Colonic mucosa (tissue), 4 donors: ENCODE measurements at places on chromosomes 2 and 18.

- peak; percentile 54 for DNase-seq
Measured at GRCh38 chr2:197198890-197199289, 111.7 kb downstream of the ANKRD44 start.

GRCh38 chr2:148451046-148451445 lies 193.5 kb upstream of the EPC2 start:
- DNase-seq: no peak

- DNase-seq: no peak
Measured at GRCh38 chr2:109456776-109457175, 157.0 kb downstream of the SEPTIN10 start.

- no peak for DNase-seq
Measured at GRCh38 chr2:161709428-161709827, 85.2 kb downstream of the SLC4A10 start.

DNA sequence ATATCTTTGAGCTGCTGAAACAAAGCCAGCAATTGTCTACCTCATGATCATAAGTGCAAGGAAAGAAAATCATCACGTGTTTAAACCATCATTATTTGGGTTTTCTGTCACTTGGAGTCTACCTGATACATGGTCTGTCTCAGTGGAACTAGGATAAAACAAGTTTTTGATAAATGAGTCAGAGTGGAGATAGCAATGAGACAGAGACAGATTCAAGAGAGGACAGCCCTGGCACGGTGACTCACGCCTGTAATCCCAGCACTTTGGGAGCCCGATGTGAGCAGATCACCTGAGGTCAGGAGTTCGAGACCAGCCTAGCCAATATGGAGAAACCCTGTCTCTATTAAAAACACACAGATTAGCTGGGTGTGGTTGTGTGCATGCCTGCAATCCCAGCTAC lies 93.8 kb downstream of the PMAIP1 start:
- no peak for DNase-seq

GRCh38 chr2:79855264-79856006 lies 342.6 kb downstream of the CTNNA2 start:
- peak; percentile 21 for DNase-seq

DNA sequence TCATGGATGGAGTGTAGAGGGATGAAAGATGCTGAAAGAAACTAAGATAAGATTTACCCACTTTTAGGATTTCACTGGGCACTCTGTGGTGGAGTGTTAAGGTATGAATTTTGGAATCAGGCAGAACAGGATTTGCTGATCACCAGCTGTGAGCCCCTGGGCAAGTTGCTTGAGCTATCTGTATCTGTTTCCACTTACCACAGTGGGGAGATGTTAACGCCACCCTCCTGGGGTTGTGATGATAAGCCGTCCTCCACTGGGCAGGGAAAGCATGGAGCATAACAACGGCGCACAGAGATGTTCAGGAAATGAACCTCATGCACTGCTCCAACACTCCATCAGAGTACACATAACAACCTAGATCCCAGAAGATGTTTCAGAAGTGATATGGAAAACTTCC lies 160.6 kb downstream of the MTCL1 start:
- DNase-seq: no peak

DNA sequence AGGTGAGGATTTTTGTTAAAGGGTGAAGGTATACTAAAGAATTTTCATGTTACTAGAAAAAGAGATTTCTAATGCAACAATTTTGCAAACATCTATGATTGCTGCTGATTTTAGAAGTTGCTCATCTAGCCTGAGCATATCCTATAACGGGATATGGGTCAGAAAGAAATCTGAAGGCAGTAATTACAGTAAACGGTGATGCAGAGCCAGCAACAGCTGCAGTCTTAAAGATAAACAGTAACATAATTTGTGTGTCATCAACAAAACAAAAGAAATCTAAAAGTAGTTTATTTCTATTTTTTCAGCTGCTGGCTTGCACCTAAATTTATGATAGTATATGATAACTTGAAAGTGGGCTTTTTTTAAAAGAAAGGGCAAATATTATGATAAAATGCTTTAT lies 215.7 kb downstream of the SLC4A10 start:
- no peak for DNase-seq

GRCh38 chr2:2566396-2567323 lies 235.6 kb upstream of the MYT1L start:
- DNase-seq: no peak

DNA sequence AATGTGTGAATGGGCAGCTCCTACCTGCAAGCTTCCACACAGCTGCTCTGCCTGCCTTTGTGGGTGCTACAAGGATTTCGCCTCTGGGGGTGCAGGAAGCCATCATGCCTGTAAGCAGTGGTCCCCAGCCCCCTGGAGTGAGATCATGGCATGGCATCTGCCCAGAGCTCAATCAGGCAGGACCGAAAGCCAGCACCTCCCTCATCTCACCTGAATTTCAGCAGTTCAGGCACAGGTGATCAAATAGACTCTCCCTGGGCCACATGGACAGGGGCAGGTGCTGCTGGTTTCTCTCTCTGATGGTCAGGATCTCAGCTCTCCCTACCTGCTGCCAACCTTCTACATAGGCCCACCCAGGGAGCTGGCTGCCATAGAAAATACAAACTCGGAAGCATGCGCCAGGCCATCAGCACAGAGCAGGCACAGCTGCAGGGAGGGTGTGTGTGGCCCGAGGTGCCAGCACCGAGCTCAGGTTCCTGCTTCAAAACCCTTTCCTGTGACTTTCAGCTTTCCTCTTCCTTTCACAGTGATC lies 133.2 kb upstream of the ID2 start:
- peak; percentile 15 for DNase-seq

GRCh38 chr2:17851731-17852585 lies 26.5 kb upstream of the KCNS3 start:
- DNase-seq: peak; percentile 49

DNA sequence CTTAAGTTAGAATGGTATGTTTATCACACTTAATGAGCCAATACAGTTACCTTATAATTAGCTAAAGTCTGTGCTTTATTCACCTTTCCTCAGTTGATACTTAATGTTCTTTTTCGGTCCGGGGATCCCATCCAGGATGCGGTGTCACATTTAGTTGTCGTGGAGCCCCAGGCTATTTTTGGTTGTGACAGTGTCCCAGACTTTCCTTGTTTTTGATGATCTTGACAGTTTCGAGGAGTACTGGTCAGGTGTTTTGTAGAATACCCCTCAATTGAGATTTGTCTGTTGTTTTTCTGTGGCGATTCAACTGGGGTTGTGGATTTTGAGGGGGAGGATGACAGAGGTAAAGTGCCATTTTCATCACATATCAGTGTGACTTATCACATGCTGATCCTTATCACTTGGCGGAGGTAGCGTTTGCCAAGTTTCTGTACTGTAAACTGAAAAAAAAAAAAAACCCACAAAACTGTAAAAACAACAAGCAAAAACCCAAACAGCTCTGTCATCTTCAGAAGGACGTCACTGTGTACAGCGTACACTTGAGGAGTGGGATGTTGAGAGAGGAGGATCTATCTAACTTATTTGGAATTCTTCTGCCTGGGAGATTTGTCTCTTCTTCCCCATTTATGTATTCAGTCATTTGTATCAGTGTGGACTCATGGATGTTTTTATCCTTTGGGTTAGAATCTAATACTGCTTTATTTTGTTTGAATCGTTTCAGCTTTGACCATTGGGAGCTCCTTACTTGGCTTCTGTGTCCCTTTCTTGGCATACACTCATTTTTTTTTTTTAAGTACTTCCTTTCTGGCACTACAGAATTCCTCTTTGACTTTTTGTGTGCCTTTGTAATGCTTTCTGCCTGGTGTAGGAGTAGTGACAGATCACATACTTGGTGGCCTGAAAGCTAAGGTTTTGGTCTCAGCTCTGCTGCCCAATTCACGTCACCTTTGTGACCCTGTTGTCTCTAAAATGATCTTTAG lies 68.1 kb downstream of the FMNL2 start:
- DNase-seq: no peak

DNA sequence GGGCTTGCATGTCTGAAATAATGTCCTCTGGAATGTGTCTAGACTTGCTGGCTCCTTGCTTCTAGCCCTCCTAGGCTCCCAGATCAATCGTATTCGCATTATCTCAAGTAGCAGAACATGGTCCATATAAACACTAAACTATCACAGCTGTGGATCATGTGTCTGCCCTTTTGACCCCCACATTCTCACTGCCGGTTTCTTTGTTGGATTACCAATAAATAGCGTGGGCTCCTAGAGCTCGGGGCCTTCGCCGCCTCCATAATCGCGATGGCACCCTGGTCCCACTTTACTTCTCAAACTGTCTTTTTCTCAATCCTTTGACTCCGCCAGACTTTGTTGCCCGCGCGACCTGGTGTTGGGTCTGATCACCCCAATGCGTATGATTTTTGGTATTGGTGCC lies 6.3 kb upstream of the SCYGR8 start:
- no peak for DNase-seq

GRCh38 chr2:224263571-224264043 lies 138.3 kb downstream of the FAM124B start:
- DNase-seq: no peak

GRCh38 chr2:84958135-84959059 lies 12.6 kb upstream of the KCMF1 start:
- peak; percentile 53 for DNase-seq

- DNase-seq: peak; percentile 47
Measured at GRCh38 chr2:105068875-105069274, 31.0 kb downstream of the MRPS9 start.

GRCh38 chr2:240605867-240606743 lies 19.2 kb upstream of the GPR35 start:
- no peak for DNase-seq

GRCh38 chr2:4098137-4098536 lies 394.8 kb downstream of the DCDC2C start:
- no peak for DNase-seq

- no peak for DNase-seq
Measured at GRCh38 chr18:75474332-75474731, 46.8 kb upstream of the SMIM21 start.

- DNase-seq: no peak
Measured at GRCh38 chr2:159131914-159132281, 154.6 kb downstream of the WDSUB1 start.

GRCh38 chr2:199861132-199861774 lies 10.3 kb upstream of the FTCDNL1 start:
- DNase-seq: no peak
